ENCODE measurements at places on chromosomes 5 and 9.

GRCh38 chr9:112631313-112632070, 86.4 kb downstream of the INIP start:
- peak; percentile 22 for DNase-seq

GRCh38 chr9:87796196-87796595, 70.3 kb downstream of the CTSL start:
- DNase-seq = no peak

DNA sequence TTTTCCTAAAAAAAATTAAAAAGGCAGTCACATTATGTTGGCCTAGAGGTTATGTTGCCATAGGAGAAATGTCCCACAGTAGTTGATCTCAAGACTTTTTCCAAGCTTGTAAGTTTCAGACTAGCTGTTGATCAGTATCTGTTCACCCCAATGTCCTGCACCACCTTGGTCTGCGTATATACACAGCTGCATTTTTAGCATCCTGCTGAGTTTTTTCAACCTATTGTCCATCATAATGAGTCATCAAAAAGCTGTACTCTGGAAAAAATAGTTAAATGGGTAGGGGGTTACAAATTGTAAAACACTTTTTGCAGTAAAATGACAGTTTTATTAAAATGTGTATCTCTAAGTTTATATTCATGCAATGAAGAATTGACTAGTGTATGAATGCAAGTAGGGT, 53.2 kb upstream of the TMEM171 start:
- no peak for DNase-seq

GRCh38 chr5:73387601-73388305, 60.8 kb downstream of the FOXD1 start:
- DNase-seq = no peak

GRCh38 chr5:144944936-144945335, 774.3 kb downstream of the KCTD16 start:
- DNase-seq = no peak

GRCh38 chr9:97364769-97365490, 47.0 kb upstream of the TDRD7 start:
- no peak for DNase-seq

DNA sequence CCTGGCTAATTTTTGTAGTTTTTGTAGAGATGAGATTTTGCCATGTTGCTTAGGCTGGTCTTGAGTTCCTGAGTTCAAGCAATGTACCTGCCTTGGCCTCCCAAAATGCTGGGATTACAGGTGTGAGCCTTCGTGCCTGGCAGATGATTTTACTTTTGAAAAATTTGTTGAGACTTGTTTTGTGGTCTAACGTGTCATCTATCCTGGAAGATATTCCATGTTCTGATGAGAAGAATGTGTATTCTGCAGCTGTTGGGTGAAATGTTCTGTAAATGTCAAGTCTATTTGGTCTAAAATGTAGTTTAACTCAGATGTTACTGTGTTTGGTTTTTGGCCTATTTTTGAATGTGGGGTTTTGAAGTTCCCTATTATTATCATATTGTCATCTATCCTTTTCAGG, 145.6 kb downstream of the XRCC4 start:
- DNase-seq = no peak

- no peak for DNase-seq
These were observed 127.2 kb upstream of the FAM120A start for GRCh38 chr9:93324191-93324834.

DNA sequence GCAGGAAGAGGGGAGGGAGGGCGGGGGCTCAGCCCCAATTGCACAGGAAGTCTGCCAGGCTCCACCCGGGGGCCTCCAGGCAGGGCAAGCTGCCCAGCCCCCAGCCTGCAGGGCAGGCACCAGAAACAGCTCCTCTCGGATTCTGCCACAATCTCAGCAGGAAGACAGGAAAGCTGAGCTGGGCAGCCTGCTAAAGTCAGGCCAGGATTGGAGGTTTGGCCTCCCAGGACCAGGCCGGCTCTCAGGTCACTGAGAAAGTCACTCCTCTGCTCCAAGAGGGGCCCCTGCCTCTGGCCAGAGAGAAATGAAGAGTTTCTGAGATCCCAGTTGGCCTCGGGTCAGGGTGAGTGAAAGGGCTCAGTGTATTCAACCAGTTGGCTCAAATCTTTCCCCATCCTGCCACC, 54.6 kb upstream of the STXBP1 start:
- no peak for DNase-seq

Measured in AML-193 (cell line).